Activated CD4-positive, alpha-beta T cell treated with anti-CD3 and anti-CD28 coated beads for 1 hour (primary cell): ENCODE measurements at places on chromosomes 13 and 19.

GRCh38 chr19:4939466-4939865 is 29.4 kb upstream of the KDM4B start:
- DNase-seq: no peak

DNA sequence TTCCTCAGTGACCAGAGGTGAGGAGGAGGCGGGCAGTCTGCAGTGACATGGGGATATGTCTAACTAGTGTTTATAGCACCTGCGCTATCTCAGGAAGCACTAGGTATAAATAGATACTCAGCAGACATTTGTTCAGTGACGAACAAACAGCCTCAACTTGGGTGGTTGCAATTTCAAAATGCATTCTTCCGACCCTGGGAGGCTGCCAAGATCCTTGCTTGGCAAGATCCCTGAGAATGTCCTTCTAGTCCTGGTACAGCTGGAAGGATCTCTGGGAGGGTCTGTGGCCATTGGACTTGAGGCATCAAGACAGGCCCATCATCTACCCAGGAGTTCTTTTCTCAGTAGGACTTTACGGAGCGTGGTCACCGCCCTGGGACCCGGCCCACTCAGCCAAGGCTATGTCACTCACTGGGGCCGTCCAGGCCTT is 299.5 kb downstream of the ZNF536 start:
- no peak for DNase-seq

DNA sequence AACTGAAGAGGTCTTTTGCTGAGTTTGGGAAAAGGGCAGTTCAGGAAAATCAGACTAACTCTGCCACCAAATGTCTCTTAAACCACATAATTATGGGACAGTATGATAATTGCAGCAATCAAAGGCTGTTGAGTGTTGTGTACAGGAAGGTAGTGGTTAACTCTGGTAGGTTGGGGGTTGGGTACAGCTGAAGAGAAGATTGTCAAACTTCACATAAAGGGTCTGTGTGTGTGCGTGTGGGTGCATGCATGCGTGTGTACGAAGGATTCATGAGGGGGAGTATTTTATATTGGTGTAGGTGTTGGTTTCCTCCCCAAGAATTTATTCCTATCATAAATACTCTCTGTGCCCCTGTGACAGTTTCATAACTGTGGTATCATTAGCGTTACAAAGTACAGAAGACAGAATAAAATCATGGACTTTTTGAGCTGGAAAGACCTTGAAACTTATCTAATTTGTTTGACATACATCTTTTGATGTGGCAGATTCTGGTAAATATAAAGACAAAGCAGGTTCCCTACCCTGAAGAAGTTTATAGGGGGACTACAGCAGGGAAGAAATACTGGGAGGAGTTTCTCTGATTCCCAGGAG is 94.1 kb downstream of the PCCA start:
- no peak for DNase-seq

- no peak for DNase-seq
Measured at GRCh38 chr19:17206736-17207581, 8.2 kb upstream of the USE1 start.

DNA sequence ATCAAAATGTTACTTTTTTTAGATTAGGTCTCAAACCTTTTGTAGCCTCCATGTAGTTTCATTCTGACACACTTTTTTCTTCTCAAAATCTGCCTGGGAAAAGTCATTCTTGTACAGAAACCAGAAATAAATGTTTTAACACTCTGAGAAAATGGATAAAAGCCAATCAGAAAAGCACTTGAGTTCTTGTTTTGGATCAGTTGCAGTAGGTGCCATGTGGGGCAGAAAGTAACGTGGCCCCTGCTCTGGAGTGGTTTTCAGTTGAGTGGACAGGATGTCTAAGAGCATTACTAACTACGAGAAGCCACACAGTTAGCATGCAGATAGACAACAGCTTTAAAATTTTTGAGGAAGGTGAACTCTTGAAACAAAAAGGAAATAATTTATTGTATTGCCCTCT is 19.1 kb downstream of the GPR183 start:
- DNase-seq: no peak

DNA sequence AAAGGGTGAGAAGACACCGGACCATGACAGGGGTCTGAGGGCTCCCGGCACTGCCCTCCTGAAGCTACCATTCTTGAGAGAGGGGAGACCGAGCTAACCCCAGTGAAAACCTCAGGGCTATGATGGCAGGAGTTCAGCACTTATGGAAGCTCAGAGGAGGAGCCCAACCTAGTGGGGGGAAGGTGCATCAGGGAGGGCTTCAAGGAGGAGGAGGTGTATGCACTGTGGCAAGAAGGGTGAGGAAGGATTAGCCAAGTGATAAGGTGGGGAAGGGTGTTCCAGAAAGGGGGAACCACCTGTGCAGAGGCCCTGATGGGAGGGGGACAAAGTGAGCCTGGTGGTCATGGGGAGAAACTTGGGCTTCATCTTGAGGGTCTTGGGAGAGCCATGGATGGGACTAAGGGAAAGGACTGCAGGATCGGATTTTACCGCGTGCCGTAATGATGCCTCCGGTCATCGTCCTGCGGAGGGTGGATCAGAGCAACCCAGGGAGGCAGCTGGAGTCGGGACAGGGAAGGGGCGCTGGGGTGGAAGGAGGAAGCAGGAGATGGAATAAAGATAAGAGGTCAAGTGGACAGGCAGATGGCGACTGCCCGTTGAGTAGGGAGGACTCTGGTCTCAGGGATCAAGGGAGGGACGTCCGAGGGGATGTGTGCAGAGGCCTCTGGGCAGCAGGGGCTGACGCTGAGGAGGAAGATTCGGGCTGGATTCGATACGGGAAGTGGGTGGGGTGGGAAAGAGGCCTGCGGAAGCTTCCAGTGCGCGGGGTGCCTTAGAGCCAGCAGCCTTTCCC is 13.3 kb upstream of the PSMD8 start:
- DNase-seq: no peak

GRCh38 chr19:17075864-17076542 is 426 bp downstream of the MYO9B start:
- DNase-seq: no peak

DNA sequence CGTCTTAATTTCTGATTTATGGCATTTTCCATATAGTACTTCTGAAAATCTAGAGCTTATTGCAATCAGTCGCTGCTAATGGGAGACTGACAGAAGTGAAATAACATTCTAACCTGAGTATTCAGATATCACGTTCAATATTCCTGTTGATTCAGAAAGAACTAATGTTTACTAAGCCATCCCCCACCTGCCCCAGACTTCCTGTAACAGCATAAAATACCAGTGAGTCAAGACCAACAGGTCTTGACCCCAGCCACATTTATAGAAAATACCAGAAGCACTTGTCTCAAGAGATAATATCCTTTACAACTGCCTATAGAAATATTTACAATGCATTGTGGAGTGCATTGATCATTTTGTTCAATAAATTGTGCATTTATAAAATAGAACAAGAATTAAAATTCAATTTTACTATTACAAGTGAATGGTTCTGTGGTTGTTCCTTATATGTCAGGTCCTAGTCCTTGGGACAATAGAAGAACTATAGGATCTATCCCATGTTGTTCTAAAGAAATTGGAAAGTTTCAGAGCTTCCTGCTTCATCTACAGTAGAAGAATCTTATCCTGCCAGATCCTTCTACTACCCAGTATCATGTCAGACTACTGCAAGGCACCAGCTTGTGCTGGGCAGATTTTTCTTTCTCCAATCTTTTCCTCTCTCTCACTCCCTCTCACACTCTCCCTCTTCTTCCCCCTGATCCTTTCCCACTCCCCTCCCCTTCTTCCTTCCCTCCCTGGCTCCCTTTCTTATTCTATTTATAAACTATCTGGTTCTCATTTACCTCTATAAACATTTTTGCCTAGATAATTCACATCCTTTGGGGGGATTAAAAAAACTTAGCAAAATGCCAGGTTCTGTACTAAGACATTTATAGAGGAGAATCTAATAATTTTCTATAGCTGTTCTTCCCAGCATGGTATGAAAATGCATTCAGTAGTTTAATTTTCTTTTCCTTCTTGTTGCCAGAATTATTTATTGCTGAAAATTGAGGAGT is 629.9 kb downstream of the DIAPH3 start:
- no peak for DNase-seq

GRCh38 chr19:44814517-44814916 is 5.6 kb downstream of the BCAM start:
- no peak for DNase-seq

DNA sequence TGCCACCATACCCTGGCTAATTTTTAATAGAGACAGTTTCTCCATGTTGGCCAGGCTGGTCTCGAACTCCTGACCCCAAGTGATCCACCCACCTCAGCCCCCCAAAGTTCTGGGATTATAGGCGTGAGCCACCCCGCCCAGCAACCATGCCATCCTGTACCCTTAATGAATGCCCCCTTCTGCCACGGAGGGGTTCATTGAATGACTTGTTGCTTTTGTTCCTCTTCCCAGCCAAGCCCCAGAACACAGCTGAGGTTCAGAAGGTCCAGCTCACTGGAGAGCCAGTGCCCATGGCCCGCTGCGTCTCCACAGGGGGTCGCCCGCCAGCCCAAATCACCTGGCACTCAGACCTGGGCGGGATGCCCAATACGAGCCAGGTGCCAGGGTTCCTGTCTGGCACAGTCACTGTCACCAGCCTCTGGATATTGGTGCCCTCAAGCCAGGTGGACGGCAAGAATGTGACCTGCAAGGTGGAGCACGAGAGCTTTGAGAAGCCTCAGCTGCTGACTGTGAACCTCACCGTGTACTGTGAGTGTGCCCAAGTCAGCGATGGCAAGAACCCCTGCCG is 6.0 kb downstream of the PVR start:
- DNase-seq: no peak
